ENCODE measurements at places on chromosomes 7 and 10.

- peaks cover 41% of the 10 kb centered on the region for H3K4me1 ChIP-seq
- H3K27ac ChIP-seq, result peak overlapping the region; percentile 99
- H3K36me3 ChIP-seq, result peaks cover 2% of the 10 kb centered on the region
- peak overlapping the region; percentile 99 for H3K4me3 ChIP-seq
- H3K27me3 ChIP-seq, result no peaks in the 10 kb centered on the region
These were observed 538 bp downstream of the TRIM8 start for GRCh38 chr10:102644646-102645387.

DNA sequence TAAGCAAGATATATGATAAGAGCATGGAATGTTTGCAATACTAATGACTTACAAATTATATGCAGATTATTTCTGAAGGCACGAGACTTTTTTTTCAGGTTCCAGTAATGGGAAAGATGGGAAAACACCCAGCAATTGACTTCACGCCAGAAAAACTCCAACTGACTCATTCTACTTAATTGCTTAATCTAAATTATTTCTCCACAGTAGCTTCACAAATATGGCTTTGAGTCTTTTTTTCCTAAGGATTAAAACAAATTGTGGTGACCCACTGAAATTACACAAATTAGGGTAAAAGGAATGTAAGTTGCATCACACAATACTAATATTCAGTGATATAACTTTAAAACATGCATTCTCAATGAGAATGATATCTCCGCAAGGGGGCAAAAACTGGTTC, 138.7 kb downstream of the GNAI1 start:
- H3K27ac ChIP-seq, result no peak overlapping the region
- H3K27me3 ChIP-seq, result no peaks in the 10 kb centered on the region
- no peak for DNase-seq

DNA sequence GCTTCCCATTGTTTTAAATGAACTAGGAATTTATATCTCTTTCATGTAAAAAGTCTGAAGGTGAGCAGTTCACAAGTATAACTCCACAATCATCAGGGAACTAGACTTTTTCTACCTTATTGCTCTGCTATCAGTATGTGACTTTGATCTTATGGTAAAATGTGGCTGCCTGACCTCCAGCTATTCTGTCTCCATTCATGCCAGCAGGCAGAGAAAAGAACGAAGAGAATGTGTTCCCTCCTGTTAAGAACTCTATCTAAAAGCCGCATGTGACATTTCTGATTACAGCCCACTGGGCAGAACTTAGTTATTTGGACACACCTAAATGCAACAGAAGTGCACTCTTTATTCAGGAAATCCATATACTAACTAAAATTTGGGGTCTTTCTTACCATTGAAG, 102.8 kb upstream of the MBL2 start:
- DNase-seq, result no peak
- H3K27me3 ChIP-seq, result no peaks in the 10 kb centered on the region
- H3K36me3 ChIP-seq, result no peaks in the 10 kb centered on the region
- no peak overlapping the region for H3K4me3 ChIP-seq

DNA sequence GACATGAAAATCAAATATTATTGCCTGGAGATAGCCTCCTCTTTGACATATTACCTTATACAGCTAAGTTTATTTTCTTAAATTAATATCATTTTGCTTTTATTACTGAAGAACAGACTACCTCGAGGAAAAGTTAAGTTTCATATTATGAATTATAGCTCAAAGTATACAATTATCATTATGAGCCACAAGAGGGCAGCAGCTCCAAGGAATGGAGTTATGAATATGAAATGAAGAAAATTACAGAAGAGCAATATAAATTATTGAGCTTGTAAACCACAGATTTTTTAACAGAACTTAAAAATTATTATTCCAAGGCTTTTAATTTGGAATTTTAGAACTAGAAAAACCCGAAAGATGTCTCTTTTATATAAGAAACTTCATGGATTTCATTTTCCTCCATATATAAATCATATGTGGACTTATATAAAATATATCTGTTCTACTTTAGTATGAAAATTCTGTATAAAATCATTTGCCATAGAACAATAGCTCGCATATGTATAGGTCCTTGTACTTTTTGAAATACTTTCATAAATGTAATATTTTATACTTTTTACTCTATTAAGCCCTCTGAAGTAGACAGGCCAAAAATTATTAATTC, 40.1 kb downstream of the IQUB start:
- H3K36me3 ChIP-seq, result no peaks in the 10 kb centered on the region
- no peak for DNase-seq
- H3K27me3 ChIP-seq, result peaks cover 42% of the 10 kb centered on the region
- H3K4me3 ChIP-seq, result no peak overlapping the region

DNA sequence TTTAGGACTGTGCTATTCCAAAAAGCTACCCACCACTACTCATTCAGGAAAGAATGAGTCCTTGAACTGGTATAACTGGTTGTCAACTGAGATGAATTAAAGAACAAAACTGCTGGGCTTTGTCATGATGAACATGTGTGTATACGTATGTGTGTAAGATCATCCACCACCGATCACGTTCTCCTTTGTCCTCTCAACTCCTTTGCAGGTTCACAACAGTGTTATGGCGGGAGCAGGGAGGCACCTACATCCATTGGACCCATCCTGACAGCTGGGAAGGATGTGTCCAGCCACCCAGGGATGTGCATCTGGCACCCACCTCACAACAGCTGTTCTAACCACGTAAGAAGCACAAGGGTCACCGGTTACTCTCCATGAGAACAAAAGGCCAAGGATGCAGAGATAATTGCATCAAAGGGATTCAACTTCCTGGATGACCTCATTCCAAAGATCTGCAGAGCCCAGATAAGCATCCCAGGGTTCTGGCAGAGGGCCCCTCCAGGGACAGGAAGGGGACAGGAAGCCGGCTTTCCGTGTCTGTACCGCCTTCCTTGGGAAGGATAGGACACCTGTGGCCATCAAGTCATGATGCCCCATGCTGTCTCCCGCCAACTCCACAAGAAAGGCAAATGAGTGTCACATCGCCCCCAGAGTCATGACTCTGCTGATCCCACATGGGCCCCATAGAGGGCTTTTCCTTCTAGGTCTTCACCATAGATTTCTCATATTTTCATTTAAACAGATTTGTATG, 66.1 kb downstream of the STEAP1B start:
- no peak overlapping the region for H3K4me3 ChIP-seq
- DNase-seq, result no peak
- H3K27ac ChIP-seq, result no peak overlapping the region
- peaks cover 2% of the 10 kb centered on the region for H3K4me1 ChIP-seq
- peaks cover 14% of the 10 kb centered on the region for H3K27me3 ChIP-seq

- no peaks in the 10 kb centered on the region for H3K27me3 ChIP-seq
- peak overlapping the region; percentile 98 for H3K4me3 ChIP-seq
- H3K27ac ChIP-seq, result peak overlapping the region; percentile 94
These were observed 40.8 kb downstream of the HK1 start for GRCh38 chr10:69318867-69319727.

- H3K4me3 ChIP-seq, result no peak overlapping the region
- no peak overlapping the region for H3K27ac ChIP-seq
These were observed 149.8 kb upstream of the HDAC9 start for GRCh38 chr7:18345641-18346234.

GRCh38 chr10:114012650-114013049, 31.0 kb upstream of the ADRB1 start:
- no peak overlapping the region for H3K4me3 ChIP-seq
- no peaks in the 10 kb centered on the region for H3K36me3 ChIP-seq
- peaks cover 2% of the 10 kb centered on the region for H3K4me1 ChIP-seq
- no peak for DNase-seq
- H3K27ac ChIP-seq, result no peak overlapping the region
- H3K27me3 ChIP-seq, result peaks cover 5% of the 10 kb centered on the region

DNA sequence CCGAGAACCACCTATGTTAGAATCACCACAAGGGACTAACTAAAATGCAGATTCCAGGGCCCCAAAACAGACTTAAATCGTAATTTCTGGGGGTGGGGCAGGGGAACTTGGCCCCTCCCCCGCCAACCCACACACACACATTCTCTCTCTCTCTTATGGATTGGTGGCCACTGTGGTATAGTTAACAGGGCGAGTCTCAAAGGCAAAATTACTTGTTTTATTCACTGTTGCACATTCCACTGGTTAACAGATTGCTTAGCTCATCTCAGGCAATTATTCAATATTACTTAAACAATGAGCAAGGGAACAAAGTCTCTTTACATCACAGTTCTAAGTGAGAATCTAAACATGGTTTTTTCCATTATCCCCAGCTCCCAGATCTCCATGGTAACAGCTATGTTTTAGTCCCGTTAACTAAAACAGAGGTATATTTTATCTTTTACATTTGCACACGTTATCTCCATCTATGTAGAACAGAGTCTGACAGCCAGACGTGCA, 38.5 kb downstream of the IGF2BP3 start:
- H3K4me1 ChIP-seq, result no peaks in the 10 kb centered on the region
- DNase-seq, result no peak
- no peak overlapping the region for H3K4me3 ChIP-seq
- no peak overlapping the region for H3K27ac ChIP-seq
- peaks cover 64% of the 10 kb centered on the region for H3K27me3 ChIP-seq
- H3K36me3 ChIP-seq, result no peaks in the 10 kb centered on the region

DNA sequence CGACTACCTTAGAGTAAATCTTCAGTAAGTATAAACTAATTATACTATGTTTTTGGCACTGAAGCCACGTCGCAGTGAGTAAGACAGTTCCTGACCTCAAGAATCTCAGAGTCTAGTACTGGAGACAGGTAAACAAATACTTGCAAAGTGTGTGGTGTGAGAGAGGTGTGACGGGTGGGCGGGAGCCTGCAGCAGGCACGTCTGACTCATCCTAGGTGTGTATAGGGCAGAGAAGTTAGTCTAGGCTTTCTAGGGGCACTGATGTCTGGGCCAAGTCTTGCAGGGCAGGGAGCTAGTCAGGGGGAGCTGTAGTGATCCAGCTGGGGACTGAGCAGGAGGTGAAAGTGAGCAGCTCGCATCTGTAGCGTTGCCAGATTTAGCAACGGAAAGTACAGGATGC, 35.9 kb upstream of the SFTPD start:
- no peak for DNase-seq
- peaks cover 8% of the 10 kb centered on the region for H3K4me1 ChIP-seq
- peaks cover 12% of the 10 kb centered on the region for H3K36me3 ChIP-seq

DNA sequence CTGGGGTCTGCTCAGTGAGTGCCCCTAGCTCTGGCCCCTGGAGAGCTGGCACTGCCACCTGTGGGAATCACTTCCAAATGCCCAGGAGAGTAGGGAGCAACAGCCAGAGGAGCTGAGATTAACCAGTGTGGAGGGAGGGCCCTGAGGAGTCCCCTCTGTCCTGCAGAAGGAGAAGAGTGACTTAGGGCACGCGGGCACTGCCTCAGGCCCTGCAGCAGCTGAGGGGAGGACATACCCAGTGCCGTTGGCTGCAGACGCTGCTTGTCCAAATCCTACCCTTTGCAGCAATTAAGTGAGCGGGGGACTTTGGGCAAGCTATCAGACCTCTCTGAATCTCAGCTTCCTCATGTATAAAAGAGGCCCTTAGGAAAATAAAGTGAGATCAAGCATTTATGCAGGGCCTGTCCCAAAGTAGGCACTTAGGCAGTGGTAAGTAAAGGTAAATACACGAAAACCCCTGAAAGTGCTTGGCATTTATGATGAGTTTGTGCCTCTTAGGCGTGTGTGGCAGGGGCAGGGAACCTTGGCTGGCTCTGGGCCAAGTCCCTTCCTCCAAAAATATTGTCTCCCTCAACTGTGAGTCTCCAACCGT, 16.9 kb downstream of the PRF1 start:
- H3K27ac ChIP-seq, result no peak overlapping the region
- H3K36me3 ChIP-seq, result no peaks in the 10 kb centered on the region
- H3K4me1 ChIP-seq, result peaks cover 2% of the 10 kb centered on the region
- peaks cover 26% of the 10 kb centered on the region for H3K27me3 ChIP-seq

GRCh38 chr10:72653383-72654096, 27.7 kb upstream of the MICU1 start:
- DNase-seq, result no peak
- no peak overlapping the region for H3K27ac ChIP-seq
- no peaks in the 10 kb centered on the region for H3K4me1 ChIP-seq
- no peak overlapping the region for H3K4me3 ChIP-seq
- H3K36me3 ChIP-seq, result no peaks in the 10 kb centered on the region

DNA sequence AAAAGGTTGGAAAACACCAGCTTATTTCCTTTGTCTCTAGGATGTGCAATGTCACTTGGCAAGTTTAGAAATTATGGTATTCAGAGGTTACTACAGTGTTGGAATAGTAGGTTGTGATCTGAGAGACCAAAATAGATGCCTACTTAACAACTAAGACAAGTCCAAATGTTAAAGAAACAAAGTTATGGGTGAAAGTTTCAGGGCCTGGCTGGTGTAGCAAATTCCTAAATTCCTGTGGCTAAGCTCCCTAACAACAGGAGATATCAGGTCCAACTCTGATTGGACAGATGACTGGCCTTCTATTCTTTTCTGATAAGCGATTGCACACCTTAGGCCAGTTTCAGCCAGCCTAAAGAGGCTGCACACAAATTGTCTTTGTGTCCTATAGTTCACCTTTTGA, 873.5 kb downstream of the REEP3 start:
- H3K27me3 ChIP-seq, result no peaks in the 10 kb centered on the region
- no peak overlapping the region for H3K4me3 ChIP-seq
- no peaks in the 10 kb centered on the region for H3K4me1 ChIP-seq
- H3K36me3 ChIP-seq, result no peaks in the 10 kb centered on the region
- DNase-seq, result no peak

DNA sequence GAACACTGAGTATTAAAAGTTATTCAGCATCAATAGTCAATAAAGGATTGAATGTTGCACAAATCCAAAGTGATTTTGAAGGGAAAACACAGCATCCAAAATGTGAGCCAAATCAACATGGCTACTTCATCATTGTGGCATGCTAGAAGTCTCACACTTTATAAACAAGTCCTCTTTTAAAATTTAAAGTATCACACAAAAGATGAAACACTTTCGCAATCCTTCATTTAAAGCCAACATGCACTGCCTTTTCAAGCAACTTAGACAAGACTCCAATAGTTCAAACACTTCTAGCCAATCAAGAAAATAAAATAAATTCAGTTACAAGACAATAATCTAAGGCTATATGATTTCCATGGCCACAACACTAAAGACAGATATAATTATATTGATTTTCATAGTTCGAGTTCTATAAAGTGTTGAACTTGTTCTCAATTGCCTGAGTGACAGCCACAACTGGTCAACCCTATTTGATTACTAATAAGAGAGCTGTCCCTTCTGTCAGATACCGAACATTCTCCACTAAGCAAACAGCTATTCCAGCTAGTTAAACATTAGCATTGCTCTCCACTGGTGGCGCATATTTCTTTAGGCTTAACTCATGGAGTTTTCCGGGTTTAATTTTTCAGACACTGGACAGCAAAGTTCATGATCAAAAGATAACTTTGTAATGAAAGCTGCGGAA, 8.3 kb downstream of the EBF3 start:
- H3K4me3 ChIP-seq, result no peak overlapping the region
- peaks cover 73% of the 10 kb centered on the region for H3K27me3 ChIP-seq

GRCh38 chr7:143015084-143015483, 11.8 kb downstream of the OR9A2 start:
- no peak overlapping the region for H3K27ac ChIP-seq
- H3K4me1 ChIP-seq, result peaks cover 2% of the 10 kb centered on the region
- H3K27me3 ChIP-seq, result peaks cover 47% of the 10 kb centered on the region
- H3K36me3 ChIP-seq, result no peaks in the 10 kb centered on the region

DNA sequence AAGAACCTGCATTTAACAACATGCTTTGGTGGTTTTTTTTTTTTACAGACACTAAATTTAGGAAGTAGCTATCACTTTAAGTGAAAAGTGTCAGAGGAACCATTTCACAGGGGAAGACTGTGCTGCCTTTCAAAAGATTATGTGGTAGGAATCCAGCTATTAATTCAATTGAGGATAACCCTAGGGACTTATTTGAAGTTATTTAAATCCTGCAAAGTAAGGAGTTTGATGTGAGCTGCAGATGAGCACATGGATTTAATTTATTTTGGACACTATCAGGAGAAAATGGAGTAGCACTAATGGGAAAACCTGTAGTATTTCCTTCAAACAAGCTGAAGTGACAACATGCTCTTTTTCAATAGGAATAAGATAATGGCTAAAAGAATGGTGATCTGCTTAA, 419.8 kb downstream of the ANKRD7 start:
- DNase-seq, result no peak
- no peaks in the 10 kb centered on the region for H3K4me1 ChIP-seq
- H3K27ac ChIP-seq, result no peak overlapping the region
- no peaks in the 10 kb centered on the region for H3K36me3 ChIP-seq
